ENCODE measurements at places on chromosomes 4 and X.

DNA sequence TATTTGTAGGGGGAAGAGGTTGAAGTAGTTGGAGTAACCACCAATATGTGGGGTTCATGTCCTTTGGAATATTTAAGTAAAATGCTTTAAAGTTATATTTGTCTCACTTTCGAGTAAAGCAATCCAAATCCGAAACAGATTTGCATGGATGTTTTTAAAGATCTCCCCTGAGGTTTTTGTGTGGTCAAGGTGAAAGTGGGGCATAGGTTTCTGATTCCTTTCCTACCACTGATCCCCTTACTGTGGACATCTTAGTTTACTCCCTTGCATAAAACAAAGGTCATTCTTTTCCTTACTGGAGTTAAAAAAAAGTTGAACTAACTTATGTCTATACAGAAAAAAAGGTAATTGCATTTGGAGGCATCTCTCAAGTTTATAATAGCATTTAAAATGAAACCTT lies 71.9 kb upstream of the PHOX2B start:
- no peak for DNase-seq

DNA sequence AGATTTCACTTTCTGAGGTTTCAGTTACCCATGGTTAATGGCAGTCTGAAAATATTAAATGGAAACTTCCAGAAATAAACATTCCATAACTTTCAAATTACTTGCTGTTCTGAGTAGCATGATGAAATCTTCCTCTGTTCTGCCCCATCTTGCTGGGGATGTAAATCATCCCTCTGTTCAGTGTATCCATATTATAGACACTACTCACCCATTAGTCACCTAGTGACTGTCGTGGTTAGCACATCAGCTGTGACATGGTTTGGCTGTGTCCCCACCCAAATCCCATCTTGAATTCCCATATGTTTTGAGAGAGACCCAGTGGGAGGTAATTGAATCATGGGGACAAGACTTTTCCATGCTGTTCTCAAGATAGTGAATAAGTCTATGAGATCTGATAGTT lies 125.5 kb upstream of the GIMD1 start:
- no peak for DNase-seq

DNA sequence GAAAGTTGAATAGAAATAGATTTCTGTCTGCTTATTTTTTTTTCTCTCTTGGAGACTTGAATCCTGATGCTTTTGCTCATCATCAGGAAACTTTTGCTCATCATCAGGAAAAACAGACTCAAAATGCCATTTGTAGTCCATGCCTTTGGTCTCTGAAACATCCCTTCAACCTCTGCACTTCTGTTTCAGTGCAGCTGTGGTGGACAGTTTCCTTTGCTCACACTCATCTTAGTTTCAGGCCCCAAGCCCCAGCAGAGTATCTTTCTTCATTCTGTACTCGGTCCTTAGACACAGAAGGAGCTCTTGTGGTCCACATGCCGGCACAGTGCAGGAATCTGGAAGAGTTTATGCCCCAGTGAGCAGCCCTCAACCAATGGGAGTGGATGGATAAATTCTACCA lies 337.9 kb downstream of the PPP3CA start:
- no peak for DNase-seq

GRCh38 chr4:122854447-122855352 lies 28.1 kb downstream of the FGF2 start:
- no peak for DNase-seq

DNA sequence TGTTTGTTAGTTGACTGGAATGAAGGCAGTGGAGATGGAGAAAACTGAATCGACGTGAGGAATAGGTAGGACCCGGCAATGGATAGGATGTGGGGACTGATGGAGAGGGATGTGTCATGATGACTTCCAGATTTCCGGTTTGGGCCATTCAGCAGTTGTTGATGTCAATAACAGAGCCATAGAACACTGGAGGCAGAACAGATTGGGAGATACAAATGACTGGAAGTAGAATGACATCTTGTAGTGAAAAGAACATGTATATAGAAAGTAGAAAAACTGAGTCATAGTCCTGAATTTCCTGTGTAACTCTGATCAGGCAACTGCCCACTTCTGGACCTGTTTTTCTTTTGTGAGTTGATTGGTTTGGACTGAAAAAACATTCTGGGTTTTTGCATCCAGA lies 24.5 kb downstream of the CETN2 start:
- DNase-seq: no peak

DNA sequence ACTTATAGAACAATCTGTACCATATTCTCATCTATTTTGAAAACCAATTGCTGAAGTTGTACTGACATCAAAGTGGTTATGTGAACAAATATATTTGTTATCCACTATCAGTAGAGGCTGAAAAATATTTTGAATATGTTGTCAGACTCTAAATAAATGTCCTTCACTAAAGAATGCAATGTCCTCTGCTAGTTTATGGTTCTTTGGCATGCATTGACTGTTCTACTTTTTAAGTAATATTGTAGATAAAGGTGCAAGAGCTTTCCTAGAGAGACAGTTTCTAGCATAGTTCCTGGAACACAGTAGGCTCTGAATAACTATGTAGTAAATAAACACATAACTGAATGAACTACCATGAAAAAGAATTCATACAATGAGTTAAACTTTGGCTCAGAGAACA lies 18.2 kb upstream of the COX7B2 start:
- DNase-seq: no peak

GRCh38 chrX:23817979-23818336 lies 35.0 kb downstream of the SAT1 start:
- DNase-seq: no peak

- DNase-seq: peak; percentile 12
These were observed 133.3 kb upstream of the MBNL3 start for GRCh38 chrX:132622130-132622529.

DNA sequence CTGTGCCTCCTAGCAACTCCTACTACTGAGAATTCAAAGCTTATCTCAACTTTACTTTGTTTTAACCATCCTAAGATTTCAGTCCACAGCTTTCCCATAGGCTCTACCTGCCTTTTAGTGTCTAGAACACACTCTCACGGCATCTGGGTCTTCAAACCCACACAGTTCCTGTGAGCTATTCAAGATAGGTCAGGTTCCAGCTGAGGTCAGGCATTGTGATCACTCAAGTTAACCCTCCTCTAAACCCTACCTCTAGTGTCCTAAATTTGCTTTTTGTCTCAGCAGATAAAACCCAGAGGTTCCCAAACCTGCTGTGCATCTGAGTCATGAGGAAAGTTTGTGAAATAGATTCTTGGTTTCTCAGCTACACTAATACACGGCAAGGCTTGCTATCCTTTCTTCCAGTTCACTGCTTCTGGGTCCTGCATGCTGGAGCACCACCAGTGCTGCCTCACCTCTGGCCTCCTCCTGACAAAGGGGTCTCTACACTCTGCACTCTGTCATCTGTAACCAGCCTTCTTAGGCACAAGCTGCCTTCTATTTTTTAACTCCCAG lies 324.6 kb upstream of the MAGEB2 start:
- no peak for DNase-seq

GRCh38 chr4:105622269-105622668 lies 69.8 kb downstream of the ARHGEF38 start:
- DNase-seq: no peak

DNA sequence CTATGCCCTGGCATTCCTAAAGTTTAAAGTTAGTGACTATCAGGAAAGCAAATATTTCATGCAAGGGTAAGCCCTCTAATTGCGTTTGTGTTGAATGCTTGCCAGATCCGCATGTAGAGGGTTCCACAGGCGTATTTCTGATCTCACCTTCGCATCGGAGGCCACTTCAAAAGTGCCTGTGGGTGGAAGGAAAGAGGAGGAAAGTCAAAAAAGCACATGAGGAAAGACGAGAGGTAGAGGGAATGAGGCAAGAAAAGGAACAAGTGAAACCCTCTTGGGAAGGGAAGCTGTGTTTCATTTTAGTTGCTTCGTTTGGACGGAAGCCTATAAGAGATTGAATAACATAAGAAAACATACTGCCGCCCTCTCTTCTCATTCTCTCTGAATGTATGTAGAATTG lies 628.8 kb downstream of the SPRY1 start:
- DNase-seq: no peak

DNA sequence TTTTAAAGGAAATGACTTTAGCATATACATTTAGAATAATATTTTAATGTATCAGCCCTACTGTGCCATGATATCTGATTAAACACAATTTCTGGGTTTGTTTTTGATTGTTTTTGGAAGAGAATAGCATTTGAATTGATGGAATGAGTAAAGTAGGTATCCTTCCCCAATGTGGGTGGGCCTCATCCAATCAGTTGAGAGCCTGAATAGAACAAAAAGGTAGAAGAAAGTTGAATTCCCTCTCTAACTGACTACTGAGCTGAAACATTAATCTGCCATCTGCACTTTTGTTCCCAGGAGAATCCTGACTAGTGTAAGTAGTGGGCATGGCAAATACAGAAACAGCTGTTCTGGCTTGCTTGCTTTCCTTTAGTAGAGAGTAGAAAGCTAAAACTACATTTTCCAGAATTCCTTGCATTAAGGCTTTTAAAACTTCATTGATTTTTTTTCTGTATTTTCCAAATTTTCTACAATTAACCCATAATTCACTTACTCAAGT lies 9.7 kb upstream of the SEC24D start:
- no peak for DNase-seq

DNA sequence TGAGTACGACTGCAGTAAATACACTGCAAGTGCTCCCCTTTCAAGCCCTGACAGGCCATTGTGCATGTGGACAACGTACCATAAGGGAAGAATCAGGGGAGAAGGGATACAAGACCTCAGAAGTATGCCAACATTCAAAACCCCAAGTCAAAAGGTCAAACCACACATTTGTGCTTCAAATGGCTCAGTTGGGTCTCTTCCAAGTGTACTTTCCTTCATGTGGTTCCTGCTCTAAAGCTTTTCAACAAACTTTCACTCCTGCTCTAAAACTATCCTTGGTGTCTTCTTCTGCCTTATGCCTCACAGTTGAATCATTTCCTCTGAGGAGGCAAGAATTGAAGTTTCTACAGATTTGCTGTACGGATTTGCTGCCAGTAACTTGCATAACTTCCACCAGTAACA lies 305.7 kb upstream of the SLIT2 start:
- DNase-seq: no peak

DNA sequence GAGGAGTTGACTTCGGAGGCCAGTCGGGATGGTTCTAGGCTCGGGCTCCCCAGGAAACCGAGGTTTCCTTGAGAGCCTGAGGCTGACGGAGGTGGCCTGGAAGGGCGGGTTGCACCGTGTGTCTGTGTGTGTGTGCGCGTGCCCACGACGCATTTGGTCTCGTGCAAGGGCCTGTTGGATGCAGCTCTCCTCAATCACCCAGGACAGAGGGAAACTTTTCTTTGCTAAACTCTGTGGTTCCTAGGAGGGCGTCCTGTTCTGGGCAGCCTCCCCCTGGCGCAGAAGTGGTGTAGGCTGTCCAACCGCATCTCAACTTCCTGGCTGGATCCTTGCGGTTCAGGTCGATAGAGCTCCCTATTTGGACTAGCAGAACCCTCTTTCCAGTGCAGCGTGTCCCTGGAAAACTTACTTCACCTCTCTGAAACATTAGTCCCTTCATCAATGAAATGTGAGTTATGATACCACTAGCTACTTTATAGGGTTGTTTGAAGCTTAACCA lies 973 bp downstream of the STK32B start:
- no peak for DNase-seq

DNA sequence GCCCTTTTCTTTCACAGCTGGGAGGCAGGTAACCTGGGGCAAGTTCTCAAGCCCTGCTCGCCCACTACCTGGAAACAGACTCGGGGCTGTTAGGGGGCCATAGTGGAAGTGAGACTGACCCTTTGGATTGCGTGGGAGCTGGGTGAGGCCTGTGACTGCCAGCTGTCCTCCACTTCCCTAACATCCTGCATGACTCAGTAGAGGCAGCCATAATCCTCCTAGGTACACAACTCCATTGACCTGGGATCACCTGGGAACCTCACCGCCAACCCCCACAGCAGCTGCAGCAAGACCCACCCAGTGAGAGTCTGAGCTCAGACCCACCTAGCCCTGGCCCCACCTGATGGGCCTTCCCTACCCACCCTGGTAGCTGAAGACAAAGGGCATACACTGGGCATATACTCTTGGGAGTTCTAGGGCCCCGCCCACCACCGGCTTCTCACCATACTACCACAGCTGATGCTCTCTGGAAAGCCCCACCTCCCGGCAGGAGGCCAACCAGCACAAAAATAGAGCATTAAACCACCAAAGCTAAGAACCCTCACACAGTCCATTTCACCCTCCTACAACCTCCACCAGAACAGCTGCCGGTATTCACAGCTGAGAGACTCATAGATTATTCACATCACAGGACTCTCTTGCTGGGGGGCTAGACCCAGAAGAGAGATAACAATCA lies 61.1 kb upstream of the DCTD start:
- DNase-seq: no peak

GRCh38 chr4:101420661-101421060 lies 73.3 kb upstream of the PPP3CA start:
- no peak for DNase-seq

GRCh38 chrX:78886550-78886949 lies 58.6 kb upstream of the P2RY10 start:
- DNase-seq: no peak

GRCh38 chrX:69236641-69237040 lies 71.4 kb upstream of the PJA1 start:
- DNase-seq: no peak

- peak; percentile 45 for DNase-seq
These were observed 61.9 kb upstream of the LAS1L start for GRCh38 chrX:65596270-65597034.

DNA sequence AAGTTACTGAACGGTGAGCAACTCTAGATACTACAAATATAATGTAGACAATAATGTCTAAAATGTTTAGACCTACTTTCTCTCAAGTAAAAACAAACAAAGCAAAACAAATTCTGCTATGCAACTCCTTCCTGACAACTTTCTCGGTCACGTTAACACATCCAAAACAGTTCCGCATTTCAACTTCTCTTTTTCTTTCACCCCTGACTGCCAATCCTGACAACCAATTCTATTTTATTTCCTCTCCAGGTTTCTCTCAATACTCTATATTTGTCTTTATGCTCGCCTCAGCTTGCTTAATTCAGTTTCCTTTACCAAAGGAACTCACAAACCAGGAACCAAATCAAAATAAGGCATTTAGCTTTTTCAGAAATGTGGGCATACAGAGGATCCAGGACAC lies 513.0 kb downstream of the FSTL5 start:
- no peak for DNase-seq

DNA sequence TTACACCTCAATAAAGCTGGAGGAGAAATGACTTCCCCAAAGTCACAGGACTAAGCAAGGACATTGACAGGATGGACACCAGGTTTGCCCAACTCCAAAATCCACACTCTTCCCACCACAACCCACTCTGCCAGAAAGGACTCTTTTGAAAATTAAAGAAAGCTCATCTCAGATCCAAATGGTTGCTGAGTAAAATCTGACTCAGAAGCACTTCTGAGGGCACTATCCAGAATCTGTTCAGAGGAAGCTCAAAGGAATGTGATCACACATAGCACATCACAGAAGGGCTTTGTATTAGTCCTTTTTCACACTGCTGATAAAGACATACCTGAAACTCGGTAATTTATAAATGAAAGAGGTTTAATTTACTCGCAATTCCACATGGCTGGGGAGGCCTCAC lies 155.5 kb downstream of the RAB28 start:
- DNase-seq: no peak

GRCh38 chr4:4590546-4590945 lies 48.7 kb upstream of the STX18 start:
- DNase-seq: no peak

GRCh38 chr4:121863799-121864198 lies 6.5 kb downstream of the BBS7 start:
- no peak for DNase-seq

GRCh38 chr4:100059467-100059866 lies 109.4 kb upstream of the H2AZ1 start:
- DNase-seq: no peak

GRCh38 chrX:114611018-114611619 lies 27.2 kb downstream of the HTR2C start:
- peak; percentile 4 for DNase-seq

- no peak for DNase-seq
These were observed 30.1 kb downstream of the KDM6A start for GRCh38 chrX:44903107-44903506.
